ENCODE measurements at places on chromosomes 11 and 22. TPM values are rescaled to one million over a fixed set of nuclear protein-coding genes. Genes with fewer than 3 reads are reported as not detected.

DNA sequence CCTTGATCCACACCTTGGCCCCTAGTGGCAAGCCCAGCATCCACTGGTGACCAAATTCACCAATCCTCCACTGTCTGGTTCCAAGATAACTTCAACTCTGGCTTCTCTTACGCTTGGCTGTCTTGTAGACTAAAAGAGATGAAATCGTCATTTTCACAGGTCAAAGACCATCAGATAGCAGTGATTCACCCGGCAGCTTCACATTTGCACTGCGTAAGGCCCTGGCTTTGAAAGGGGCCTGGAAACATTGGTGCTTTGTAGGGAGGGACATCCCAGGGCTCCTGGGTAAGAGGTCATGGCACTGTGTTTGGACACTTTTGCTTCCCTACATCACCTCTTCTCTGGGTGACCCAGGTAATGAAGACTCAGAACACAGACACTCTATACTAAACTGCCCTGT lies 30.1 kb upstream of the FADD start:
- no peak for DNase-seq

- no peak for DNase-seq
These were observed 7.3 kb upstream of the EHF start for GRCh38 chr11:34613552-34614056.

GRCh38 chr22:19940536-19941364 lies 822 bp upstream of the COMT start:
- no peak for DNase-seq

GRCh38 chr11:26976389-26976788 lies 17.5 kb upstream of the FIBIN start:
- DNase-seq = no peak

DNA sequence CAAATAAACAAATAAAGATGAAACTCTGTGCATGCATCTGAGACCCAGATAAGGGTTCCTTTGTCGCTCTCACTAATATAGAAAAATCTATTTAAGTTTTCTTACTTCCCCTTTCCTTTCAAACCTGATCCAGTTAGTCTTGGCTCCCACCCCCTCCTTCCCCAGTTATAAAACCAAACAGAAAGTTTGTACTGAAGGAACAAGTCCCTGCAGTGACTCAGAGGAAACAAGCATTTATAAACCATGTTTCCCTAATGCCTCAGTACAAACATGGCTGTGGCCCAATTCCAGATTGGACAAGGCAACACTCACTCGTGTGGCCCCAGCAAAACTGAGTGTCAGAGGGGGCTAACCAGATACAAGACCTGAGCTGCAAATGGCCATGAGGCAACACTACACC lies 65.5 kb upstream of the ARHGAP20 start:
- no peak for DNase-seq

OR51I2 gene
- total RNA-seq = not detected

DLG2 gene
- total RNA-seq = 4.3 TPM

OR2D2 gene
- total RNA-seq = not detected
